ENCODE measurements at places on chromosomes 7 and 10.

DNA sequence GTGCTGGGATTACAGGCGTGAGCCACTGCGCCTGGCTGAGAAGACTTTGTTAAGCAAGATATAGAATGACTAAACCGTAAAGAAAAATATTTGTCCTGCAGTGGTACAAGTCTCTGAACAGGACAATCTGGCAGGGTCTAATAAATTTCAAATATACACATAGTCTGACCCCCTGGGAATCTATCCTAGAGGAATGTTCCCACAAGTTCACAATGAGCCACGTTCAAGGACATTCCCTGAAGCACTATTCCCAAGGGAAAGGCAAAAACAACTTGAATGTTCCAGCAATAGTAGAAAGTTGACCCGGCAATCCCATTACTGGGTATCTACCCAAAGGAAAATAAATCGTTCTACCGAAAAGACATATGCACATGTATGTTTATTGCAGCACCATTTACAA is 82.0 kb downstream of the HIP1 start:
- no peak for DNase-seq

- DNase-seq: no peak
Measured at GRCh38 chr10:21421016-21421415, 104.5 kb downstream of the SKIDA1 start.

DNA sequence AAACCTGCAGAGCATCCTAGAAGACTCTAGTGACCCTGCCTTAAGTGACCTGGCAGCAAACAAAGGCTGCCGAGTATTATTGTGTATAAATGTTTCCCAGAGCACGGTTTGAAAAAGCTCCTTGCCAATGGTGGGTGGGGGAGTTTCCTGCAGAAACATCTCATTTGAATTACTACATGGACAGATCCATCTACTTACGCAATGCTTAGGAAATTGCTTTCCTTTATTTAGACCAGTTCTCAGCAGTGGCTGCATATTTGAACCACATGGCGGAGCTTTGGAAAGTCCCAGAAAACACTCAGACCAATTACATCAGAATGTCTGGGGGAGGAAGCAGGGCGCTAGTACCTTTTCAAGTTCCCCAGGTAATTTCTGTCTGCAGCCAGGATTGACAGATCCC is 560.9 kb downstream of the SDK1 start:
- no peak for DNase-seq

DNA sequence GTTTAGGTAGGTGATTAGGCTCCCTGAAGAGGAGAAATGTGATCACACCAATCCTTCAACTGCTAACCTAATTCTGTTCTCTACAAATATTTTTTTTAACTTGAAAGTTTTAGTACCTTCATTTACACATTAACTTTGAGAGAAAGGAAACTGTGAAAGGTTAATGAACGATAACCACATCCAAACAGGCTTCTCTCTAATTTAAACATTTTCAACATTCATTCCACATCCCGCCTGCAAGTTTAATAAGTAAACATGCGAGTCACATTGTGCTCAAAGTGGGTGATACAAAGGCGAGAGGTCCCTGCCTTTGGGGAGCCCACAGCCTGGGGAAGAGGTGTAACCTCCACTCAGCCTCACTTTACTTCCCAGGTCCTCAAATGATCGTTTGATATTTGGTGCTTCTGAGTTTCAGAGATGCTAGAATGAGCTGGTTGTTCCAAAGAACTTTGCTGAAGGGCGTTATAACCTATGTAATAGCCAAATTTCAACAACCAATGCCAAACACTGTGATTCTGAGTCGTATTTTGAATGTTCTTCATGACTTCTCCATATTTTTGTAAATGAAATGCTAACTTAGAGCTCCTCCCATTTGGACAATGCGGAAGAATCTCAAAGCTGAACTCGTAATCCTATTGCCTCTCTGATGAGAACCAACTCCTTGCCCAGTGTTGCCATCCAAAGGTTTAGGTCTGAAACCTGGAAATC is 47.5 kb downstream of the DENND2A start:
- DNase-seq: no peak

DNA sequence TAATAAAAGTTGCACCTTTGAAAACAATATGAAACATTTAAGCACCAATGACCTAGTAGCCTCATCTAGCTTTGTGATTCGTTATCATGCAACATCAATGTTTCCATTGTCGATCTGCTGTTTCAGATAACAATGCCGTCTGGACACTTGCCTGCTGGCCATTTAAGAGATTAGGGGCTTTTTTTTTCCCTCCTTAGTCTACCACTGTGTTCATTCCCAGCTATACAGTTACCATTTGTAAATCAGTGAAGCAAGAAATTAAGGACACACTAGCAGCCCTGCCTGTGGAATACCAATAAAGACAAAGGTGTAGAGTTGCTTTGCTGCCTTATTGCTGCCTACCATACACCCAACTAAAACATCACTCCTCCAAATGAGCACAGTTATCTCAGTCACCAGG is 37.6 kb upstream of the MYO3A start:
- no peak for DNase-seq

DNA sequence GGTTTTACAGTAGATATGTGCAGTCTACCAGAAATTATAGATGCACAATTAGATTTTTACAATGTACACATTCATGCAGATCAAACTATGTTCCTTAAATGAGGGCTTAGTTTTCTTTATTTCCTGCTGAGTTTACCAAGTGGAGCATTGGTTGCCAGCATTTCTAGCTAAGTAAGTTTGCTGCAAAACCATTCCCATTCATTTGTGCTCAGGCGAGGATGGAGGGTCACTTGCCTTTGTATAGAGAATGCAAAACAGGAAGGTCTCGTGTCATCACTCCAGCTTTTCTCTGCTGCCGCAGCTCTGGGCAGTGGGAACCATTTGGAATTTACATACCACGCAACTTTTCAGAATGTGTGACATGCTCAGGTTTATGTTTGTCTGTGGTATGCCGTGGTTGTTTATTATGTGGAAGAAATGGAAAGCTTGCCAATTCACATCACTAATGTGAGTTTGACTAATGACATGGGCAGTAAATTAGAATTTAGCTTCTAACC is 198.6 kb downstream of the TRIL start:
- DNase-seq: no peak

DNA sequence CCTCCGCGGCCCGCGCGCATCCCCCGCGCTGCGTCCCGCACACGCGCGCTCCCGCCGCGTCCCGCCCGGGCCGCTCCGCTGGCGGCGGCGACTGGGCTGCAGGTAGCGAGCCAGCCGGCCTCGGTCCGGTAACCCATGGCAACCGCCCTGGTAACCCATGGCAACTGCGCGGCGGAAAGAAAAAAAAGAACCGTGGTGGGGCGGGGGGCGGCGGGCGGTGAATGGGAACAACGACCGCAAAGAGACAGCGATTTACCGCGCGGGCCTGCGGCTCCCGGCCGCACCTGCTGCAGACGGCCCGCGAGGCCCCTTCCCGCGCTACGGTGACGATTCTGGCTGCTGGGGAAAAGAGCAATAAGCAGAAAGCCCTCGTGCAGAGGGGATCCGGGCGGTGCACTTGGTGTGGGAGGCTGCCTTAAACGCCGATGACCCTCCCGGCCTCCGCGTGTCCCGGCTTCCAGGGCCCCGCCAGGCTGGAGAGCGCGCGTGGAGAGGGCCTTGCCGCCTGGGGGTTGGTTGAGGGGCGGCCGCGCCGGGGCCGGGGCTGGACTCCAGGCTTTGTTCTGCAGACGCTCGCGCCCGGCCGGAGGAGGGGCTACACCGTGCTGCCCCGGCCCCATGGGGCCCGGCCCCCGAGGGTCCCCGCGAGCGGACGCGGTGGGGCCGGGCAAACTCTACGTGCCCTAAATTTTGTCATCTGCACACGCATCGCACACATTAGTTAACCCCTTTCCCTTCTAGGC is 84.7 kb downstream of the SNX10 start:
- no peak for DNase-seq

- DNase-seq: no peak
Measured at GRCh38 chr7:133320891-133321290, 68.0 kb downstream of the EXOC4 start.

Measured in central memory CD4-positive, alpha-beta T cell (primary cell).